Stimulated activated CD8-positive, alpha-beta memory T cell treated with anti-CD3 and anti-CD28 coated beads, Interleukin-7, amount 100 ng/mL, for 1 hour (primary cell): ENCODE measurements at places on chromosomes 1 and 21.

DNA sequence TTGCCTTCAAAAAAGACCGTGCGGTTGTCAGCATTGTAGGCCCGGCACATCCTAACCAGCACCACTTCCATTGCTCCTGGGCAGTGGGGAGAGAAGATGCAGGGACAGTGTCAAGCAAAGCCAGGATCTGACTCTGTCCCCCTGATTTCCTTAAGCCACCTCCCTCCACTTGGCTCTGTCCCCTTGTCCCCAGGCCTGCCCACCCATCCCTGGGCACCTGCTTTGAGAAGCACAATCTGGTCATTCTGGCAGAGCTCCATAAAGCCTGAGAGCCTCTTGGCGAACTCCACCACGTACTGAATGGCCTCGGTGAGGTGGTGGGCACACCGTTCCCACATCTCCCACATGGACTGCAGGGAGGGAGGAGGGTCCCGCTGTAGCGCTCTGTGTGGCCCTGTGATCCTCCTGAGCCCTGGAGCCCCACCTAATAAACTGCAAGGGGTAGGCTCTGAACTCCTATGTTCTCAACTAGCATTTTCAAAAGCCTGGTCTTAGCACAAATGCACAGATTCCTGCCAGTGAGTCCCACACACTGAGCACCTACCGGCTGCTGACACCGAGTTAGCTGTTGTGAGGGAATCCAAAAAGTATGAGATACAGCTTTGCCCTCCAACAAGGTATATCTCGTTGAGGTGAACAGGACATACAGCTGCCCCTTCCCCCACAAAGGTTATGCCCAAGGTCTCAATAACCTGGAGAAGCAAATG lies 8.2 kb upstream of the LINGO4 start:
- DNase-seq, result no peak

DNA sequence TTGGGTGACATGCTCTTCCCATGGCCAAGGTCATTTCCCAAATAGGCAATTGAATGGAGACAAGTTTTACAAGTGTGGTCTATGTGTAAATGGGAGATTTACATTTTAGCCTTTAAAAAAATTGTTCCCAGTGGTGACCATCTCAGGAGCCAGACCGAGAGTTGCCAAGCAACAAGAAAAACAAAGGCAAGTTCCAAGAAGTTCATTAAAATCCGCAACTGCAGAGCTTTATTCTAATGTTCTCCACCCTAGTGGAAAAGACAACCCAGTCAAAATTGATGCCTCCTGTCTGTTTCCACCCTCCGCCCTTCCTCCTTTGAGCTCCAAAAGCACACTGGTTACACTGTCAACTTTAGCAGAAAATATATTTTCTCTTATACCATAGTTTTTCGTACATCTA lies 33.2 kb upstream of the CD55 start:
- DNase-seq, result no peak

DNA sequence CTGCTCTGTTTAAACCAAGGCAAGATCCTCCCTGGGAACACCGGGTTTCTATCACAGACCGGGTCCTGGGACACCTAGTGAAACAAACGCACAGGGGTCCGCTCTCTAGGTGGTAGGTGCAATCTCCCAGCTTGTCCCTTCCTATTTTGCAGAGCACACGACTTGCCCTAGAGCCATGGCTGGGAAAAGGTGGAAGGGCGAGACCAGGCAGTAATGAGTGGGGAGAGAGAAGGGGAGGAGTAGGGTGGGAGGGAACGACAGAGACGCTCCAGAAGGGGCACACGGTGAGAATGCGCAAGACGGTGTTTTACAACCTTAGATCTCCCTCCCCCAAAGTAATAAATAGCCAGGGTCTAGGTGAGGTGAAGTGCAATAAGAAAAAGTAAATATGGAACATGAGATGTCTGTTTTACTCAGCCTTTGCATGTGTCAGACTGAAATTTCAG lies 9.3 kb upstream of the ARHGAP29 start:
- DNase-seq, result no peak

DNA sequence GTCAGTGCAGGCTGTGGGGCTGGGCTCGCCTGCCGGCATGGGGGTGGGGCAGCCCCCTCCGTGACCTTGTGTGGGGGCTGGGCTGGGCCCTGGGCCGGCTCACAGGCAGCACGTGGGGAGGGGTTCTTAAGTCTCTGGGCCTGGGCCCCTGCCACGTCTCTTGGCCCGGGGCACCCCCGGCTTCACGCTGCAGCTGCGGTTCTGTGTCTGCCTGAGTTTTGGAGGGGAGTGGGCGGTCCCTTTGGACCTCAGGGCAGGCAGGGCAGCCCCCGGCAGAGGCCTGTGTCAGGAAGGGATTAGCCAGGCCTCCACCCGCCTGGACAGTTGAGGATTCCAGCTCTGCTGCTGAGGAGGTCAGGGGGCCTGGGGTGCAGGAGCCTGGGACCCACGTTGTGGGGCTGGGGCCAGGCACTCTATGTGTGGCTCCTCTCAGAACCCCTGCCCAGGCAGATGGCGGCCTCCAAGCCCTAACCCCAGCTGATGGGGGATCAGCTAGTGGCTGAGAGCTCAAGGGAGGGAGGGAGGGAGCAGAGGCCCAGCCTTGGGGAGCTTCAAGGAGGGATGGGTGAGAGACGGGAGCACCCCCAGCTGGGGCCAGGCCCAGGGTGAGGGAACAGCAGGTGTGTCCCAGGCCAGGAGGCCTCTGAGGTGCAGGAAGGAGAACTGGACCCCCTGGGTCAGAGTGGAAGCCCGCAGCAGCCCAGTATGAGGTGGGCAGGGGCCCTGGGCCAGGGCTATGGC lies 1.8 kb upstream of the PLCH2 start:
- DNase-seq, result no peak

- DNase-seq, result no peak
Measured at GRCh38 chr1:36643371-36644270, 160.9 kb upstream of the CSF3R start.

DNA sequence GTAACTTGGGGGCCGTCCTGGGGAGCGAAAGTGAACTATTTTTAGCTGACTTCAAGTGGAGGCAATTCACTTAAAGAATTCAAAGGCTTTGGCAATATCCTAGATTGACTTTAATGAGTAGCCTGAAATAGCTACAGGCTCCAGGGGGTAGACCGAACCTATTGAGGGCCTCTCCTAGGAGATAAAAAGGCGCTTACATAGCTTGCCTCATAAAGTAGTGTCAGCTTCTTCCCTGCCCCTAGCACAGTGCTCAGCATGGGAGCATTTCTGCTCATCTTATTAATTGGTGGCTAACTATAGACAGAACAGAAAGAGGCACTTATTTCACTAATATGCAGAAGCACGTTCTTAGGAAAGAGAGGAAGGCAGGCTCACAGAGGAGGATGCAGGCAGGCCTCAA lies 12.3 kb upstream of the CTNNBIP1 start:
- DNase-seq, result no peak

GRCh38 chr21:34808569-34809204 lies 139.9 kb downstream of the CLIC6 start:
- no peak for DNase-seq

GRCh38 chr1:114099268-114099667 lies 54.4 kb downstream of the SYT6 start:
- DNase-seq, result no peak

DNA sequence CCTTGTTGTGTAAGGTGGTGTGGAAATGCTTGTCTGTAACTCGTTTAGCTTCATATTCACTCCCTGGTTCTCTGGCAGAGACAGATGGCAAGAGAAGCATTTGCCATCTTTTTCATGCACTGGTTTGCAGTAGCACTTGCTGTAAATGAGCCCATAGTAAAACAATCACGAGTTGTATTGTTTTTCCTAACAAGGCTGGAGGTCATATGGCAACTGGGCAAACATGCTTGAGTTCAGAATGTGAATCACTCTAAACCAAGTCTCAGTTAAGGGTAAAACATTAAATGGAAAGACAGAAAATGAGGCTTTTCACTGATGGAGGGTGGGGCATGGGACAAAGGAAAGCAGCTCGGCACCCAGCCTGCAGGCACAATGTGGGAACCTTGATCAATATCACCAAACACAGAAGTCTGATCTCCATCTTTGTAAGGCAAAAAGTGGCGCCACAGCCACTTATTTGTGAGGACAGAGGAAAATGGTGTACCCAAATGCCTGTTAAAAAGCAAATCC lies 26.5 kb upstream of the LPAR3 start:
- no peak for DNase-seq

DNA sequence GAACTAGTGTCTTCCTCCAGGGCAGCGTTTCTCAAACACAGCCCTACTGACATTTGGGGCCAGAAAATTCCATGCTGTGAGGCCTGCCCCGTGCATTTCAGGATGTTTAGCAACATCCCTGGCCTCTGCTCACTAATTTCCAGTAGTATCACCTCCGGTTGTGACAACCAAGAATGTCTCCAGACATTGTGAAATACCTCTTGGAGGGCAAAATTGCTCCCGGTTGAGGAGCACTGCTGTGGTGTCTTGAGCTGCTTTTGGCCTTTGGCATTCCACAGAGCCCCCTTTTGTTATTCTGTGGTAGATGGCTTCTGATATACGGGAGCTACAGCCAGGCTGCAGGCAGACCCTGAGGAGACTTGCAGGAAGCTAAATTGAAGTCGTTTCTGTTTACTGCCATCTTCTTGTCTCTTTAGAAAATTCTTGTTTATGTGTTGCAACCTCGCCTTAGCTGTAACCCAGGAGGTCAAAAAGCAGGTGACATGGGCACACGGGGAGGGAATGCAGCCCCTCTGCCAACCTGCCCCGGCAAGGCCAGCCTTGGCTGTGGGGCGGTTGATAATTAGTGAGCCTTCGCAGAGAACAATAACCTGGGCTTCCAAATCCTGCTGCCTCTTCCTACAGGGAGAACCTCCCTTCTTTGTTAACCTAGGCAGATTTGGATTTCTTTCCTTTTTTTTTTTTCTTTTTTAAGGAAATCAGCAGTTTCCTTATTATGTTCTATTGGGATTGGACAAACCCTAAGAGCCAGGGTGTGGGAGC lies 74.7 kb upstream of the AKT3 start:
- DNase-seq, result no peak

DNA sequence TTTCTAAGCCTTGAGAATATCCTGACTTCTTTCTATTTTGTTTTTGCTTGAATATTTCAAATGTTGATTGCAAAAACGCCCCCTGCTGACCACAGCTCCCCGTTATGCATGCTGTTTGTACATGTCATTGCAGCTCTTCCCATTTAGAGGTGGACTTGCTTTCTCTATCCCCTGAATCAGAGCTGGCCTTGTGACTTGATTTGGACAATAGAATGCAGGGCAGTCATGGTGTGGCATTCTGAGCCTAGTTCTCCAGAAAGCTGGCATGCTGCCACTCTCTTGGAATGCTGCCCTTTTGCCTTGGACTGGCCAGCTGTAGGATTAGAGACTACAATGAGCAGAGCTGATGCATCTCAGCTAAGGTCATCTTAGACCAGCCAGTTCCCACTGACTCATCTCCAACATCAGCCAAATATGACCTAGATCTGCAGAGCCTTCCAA lies 1561.5 kb downstream of the MRPL39 start:
- DNase-seq, result no peak

GRCh38 chr1:198529414-198529813 lies 11.1 kb downstream of the ATP6V1G3 start:
- no peak for DNase-seq

GRCh38 chr21:27796106-27796505 lies 829.2 kb upstream of the ADAMTS5 start:
- no peak for DNase-seq

- DNase-seq, result no peak
Measured at GRCh38 chr1:199041173-199041914, 402.5 kb downstream of the PTPRC start.

DNA sequence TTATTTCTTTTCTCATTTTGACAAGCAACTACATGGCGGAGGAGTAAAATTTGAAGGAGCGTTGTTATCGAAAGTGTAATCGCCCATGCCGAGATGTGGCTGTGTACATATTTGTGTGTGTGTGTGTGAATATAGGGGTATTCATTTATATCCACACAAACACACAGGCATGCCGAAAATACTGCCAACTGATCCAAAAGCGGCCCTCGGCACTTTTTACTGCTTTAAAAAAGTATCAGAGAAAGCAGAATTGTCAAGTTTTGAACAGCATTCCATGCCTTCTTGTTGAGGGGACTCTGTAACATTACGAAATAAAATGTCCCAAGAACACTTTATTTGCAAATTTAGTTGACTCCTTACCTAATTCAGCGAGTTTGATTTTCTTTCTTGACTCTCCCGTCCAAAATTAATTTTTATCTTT lies 1.1 kb downstream of the PBX1 start:
- no peak for DNase-seq

- no peak for DNase-seq
Measured at GRCh38 chr1:93579891-93580290, 101.7 kb downstream of the BCAR3 start.

DNA sequence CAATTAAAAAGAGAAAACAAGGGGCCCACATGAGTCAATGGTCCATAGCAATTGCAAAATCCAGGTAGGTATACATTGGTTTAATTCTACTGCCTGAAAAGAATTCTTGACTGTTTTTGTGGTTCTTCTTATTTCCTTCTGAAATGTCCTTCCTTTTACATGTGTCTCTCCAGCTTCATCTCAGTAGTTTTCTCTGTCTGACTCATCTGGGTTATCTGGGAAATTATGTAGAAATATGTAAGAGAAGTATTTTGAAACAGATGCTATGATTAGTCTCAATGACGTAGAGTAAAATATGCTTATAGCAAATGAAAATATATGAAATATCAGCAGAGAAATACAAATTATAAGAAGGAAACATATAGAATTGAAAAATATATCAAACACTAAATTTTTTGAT lies 953.2 kb downstream of the BRINP3 start:
- DNase-seq, result no peak

DNA sequence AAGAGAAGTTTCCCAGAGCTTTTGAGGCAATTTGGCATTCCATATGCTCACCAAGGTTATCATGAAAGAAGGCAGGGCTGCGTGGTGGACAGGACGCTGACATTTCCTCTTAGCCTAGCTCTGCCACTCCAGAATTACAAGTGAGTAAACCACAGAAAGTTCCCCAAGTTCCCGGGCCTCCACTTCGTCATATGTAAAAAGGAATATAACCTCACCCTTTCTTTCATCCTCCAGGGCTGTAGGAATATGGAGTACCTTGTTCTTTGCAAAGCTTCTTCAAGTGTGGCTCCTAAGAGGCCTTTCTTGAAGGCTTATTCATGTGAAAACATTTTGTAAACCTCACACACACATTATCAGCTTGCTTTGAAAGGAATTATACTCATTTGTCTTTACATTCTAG lies 210.2 kb downstream of the GREM2 start:
- no peak for DNase-seq

- no peak for DNase-seq
Measured at GRCh38 chr1:109133815-109134214, 19.9 kb downstream of the ELAPOR1 start.
